ENCODE measurements at places on chromosomes 5 and 9.

- DNase-seq, result peak; percentile 52
These were observed 43.1 kb downstream of the NACC2 start for GRCh38 chr9:136051837-136052471.

DNA sequence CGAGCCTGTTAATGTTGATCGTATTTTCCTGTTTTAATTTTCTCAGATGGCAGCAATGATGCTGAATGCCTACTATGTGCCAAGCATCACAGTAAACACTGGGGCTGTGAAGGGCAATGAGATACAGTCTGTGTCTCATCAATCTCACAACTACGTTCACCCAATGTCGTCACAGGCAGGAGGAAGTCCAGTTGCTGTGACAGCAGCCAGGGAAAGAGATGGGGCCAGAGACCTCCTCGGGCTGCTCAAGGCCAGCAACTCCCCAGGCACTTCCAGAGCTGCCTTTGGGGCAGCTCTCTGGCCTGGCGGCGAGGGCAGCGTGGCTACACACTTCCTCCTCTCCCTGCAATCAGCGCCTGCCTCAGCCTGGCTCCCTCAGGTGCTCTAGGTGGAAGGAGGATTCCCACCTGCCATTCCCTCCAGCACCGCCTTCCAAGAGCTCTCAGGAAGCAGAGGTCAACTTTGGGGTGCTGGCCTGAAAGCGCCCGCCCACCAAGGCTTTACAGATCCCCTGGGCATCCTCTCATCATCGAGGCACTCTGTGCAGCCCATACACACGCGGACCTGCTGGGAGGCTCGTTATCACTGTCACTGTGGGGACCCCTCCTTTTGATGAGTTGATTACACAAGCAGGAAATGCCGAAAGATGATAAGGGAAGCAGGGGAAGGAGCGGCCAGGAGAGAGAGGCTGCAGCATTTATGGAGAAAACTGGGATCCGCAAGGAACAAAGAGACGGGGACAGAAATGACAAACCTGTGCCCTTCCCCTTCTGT is 159.2 kb downstream of the ZDHHC21 start:
- no peak for DNase-seq

DNA sequence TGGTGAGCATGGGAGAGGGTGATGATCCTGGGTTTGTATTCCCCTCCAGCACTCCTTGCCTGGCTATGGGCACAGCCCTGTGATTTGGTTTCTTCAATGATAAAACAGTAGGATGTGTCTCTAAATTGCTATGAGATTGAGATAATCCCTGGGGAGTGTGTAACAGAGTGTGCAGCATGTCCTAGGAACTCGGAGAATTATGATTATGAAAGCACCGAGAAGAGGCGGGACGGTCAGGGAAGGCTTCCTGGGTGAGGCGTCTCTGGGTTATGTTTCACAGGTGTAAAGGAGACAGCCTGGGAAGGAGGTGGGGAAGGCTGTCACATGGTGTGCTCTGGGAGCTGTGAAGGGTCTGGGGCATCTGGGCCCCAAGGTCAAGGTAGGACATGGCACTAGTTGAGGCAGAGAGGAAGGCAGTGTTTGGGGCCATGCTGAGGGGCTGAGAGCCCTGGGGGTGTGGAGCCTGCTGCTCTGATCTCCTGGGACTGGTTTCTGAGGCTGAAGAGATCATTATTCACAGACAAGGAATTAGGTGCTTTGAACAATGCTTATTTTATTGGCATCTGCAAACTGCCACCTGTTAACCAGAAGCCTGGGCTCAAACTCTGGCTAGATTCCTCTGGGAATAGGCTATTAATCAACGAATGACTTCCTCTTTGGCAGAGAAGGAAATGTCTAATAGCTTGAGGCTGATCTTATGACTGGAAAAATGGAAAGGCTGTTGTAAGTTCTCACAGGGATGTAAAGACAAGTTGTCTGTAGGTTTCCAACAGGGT is 73.8 kb upstream of the IL12B start:
- no peak for DNase-seq

DNA sequence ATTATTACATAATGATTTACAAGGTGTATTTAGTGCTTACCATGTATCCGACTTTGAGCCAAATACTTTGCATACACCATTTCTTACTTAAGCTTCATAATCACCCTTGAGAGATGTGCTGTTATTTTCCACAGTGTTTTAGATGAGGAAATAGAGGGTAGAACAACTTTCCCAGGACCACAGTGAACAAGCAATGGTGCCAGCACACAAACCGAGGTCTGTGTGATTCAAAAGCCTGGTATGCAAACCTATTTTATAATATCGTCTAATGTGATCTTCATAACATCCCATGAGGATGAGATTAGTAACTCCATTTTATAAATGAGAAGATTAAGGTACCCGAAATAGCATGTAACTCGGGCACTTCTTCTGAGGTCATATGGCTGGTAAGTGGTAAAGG is 294.7 kb downstream of the NSG2 start:
- DNase-seq, result no peak

- no peak for DNase-seq
These were observed 20.0 kb upstream of the DCP2 start for GRCh38 chr5:112956606-112957005.
